ENCODE measurements at places on chromosomes 5 and 9.

DNA sequence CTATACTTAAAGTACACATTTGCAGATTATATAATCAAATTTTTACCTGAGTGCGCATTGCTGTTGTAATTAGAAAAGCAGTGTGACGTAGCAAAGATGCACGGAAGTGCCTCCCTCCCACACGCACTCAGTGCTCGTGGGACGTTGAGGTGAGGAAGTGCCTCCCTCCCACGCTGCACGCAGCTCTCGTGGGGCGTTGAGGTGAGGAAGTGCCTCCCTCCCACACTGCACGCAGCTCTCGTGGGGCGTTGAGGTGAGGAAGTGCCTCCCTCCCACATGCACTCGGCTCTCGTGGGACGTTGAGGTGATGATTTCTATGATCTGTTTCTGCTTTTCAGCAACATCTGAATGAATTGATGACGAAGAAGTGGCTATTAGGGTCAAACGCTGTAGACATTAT, 21.0 kb downstream of the EXOC3 start:
- DNase-seq = peak; percentile 75

DNA sequence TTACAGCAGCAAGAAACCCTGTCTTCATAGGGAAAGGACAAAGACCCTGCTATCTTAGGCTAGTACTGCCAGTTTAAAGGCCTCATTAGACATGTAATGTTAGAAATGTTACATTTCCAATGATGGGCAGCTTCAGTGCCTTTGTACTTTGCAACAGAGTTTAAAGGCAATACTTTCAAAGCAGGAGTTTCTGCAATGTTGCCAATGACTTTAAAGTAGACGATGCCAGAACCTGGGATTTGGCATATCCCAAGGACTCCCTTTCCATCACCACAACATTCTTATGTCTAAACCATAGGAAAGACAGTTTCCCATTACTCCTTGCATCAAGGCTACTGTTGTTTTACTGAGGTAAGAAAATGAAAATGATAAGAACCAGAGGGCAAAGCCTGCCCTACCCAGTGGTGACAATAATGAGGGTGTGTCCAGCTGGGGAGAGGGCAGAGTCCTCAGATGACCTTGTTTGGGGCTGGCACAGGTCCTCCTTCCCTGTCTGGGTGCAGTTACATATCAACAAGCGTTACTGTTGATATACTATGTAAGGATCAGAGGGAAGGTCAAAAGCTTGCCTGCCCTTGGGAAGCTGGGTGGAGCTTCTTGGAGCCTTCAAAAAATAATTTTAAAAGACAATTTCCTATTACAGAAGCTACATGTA, 27.5 kb upstream of the MLANA start:
- DNase-seq = no peak

- no peak for DNase-seq
Observed at GRCh38 chr9:89153232-89154017, 25.2 kb downstream of the SHC3 start.

- DNase-seq = no peak
Observed at GRCh38 chr5:57698802-57699201, 216.2 kb upstream of the ACTBL2 start.

DNA sequence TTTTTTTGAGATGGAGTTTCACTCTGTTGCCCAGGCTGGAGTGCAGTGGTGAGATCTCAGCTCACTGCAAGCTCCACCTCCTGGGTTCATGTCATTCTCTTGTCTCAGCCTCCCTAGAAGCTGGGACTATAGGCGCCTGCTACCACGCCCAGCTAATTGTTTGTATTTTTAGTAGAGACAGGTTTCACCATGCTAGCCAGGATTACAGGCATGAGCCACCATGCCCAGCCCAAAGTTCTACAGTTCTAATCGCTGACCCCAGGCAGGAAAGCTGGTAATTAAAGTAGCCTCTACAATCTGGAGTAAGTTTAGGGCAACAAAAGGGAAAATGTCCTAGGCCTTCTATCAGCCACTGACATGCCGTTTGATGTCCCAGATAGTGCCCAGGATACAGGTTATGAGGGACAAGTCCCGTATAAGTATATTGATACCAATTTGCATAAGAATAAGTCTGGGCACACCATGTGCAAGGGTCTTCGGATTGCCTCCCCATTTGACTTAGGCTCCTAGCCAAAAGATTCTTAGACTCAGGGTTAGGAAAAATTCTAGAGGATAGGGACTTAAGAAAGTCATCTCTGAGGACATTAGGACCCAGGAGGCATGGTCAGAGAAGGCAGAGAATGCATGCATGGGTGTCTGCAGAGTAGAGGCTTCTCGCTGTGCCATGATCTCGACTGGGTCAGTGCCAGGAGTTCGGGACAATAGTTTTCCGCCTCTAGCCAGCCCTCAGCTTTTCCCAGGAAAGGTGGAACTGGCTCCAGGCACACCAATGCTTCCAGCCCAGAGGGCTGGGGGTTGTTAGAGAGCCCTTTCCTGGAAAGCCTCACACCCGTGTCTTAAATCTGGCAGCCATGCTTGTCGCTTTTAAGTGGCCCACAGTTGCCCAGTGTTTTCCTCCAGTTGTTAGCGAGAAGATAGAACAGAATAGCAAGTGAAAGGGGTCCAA, 1111.1 kb downstream of the TAF11L14 start:
- DNase-seq = peak; percentile 61

DNA sequence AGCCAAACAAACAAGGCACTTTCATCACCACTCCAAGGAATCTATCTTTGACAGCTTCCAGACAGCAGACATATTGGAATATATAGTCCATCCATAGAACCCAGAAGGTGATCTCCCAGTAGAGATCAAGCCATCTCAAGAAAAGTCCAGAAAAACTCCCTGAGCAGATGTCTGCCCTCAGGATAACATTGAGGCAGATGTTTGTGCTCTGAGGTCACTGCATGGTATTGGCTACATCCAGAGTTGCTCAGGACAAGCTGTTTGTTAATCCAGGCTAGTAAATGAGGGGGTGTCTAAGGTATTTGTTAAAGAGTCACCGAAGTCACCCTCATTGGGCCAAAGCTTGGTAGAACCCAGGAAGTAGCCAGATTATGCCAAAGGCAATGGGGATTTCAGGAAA, 556.3 kb upstream of the KLF4 start:
- DNase-seq = no peak

DNA sequence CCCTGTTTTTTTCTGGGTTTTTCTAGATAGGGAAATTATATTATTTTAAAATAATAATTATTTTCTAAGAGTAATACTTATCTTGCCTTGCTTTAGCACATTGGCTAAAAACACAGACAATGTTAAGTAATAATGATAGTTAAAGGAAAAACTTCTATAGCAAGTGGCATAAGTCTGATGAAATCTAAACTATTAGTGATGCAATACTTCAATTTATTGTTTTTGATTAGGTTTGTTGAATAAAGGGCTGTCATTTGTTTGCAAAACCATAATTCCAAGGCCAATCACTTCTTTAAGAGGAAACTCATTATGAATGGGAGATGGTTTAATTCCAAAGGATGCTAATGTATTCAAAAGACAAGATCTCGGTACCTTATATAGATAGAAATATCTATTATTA, 293.8 kb upstream of the FBXL7 start:
- DNase-seq = no peak
